ENCODE measurements at places on chromosomes 6 and 20. TPM values are rescaled to one million over a fixed set of nuclear protein-coding genes. Genes with fewer than 3 reads are reported as not detected.

- no peaks in the 10 kb centered on the region for H3K36me3 ChIP-seq
- H3K4me3 ChIP-seq, result no peak overlapping the region
- H3K27me3 ChIP-seq, result peaks cover 7% of the 10 kb centered on the region
- H3K4me1 ChIP-seq, result no peaks in the 10 kb centered on the region
Measured at GRCh38 chr6:167787896-167788562, 38.7 kb upstream of the AFDN start.

- no peaks in the 10 kb centered on the region for H3K36me3 ChIP-seq
- H3K27me3 ChIP-seq, result no peaks in the 10 kb centered on the region
- no peaks in the 10 kb centered on the region for H3K4me1 ChIP-seq
- no peak overlapping the region for H3K4me3 ChIP-seq
- H3K27ac ChIP-seq, result no peak overlapping the region
Measured at GRCh38 chr6:71222671-71223070, 65.9 kb upstream of the OGFRL1 start.

DNA sequence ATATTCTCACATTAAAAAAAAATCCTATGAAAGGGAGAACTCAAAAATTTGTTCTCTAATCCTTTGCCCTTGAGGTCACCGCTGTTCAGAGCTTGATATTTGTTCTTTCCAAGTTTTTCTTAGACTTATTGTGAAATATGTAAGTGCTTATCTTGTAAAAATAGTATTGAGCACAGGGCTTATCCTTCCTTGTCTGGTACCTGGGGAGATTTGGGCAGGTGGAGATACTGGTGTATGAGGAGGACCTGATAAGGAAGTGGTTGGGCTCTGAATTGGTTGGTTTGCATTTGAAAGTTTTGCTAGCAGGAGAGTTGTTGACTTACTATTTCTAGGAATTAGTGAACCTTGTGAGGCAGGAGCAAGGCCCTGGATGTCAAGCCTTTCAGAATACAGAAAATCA, 28.9 kb upstream of the ANKEF1 start:
- H3K27ac ChIP-seq, result no peak overlapping the region
- H3K27me3 ChIP-seq, result no peaks in the 10 kb centered on the region
- H3K36me3 ChIP-seq, result no peaks in the 10 kb centered on the region
- no peak overlapping the region for H3K4me3 ChIP-seq

GRCh38 chr6:113616701-113617274, 240.4 kb upstream of the MARCKS start:
- H3K4me1 ChIP-seq, result no peaks in the 10 kb centered on the region
- no peak for DNase-seq
- H3K36me3 ChIP-seq, result no peaks in the 10 kb centered on the region
- H3K4me3 ChIP-seq, result no peak overlapping the region
- no peak overlapping the region for H3K27ac ChIP-seq
- H3K27me3 ChIP-seq, result peaks cover 5% of the 10 kb centered on the region

- no peak overlapping the region for H3K27ac ChIP-seq
- H3K27me3 ChIP-seq, result no peaks in the 10 kb centered on the region
- no peak overlapping the region for H3K4me3 ChIP-seq
- no peaks in the 10 kb centered on the region for H3K36me3 ChIP-seq
Measured at GRCh38 chr20:62426699-62427131, 624 bp downstream of the RBBP8NL start.

- DNase-seq, result no peak
- no peak overlapping the region for H3K4me3 ChIP-seq
- H3K27me3 ChIP-seq, result no peaks in the 10 kb centered on the region
- H3K4me1 ChIP-seq, result peaks cover 2% of the 10 kb centered on the region
Measured at GRCh38 chr20:53298911-53299310, 294.7 kb downstream of the ZNF217 start.

The FBXO9 gene
- total RNA-seq, result 79.2 TPM

DNA sequence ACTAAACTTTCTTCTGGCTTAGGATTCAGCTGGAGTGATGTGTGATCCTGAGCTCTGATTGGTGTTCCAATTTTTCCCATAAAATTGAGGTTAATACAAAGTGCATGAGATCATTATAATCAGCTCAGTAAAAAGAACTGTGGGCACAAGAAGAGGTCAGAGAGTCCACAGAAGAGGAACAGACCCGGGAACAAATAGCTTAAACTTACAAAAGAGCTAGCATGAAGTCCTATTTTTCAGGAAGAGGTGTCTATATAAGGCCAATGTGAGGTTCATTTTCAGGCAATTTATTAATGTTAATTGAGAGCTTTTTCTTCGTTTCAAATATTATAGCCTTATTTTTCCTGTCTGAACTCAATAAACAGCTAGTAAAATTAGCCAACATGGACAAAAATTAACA, 26.9 kb upstream of the STX11 start:
- peaks cover 15% of the 10 kb centered on the region for H3K27me3 ChIP-seq
- DNase-seq, result no peak
- H3K27ac ChIP-seq, result no peak overlapping the region

Measured in activated T-helper 2 cell treated with anti-CD3 and anti-CD28 coated beads, Interferon-gamma antibody, Interleukin-2, Interleukin-4, amounts not matched to agents 10 μg/mL and 5 μg/mL and 100 μg/mL, durations not matched to agents 14 hours and 24 hours and 36 hours (primary cell).